ENCODE measurements at places on chromosomes 2 and 18.

DNA sequence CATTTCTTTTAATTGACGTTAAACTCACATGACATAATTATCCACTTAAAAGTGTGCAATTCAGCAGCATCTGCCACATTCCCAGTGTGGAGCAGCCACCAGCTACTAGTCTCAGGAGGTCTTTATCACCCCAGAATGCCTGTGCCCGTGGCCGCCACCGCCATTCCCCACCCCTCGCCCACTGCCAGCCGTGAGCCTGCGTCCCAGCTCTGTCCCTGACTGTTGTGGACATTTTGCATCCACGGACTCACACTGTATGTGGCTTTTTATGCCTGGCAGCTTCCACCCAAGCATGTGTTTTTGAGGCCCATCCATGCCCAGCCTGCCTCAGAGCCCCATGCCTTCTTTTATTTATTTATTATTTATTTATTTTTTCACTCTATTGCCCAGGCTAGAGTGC is 9.2 kb downstream of the BOK start:
- DNase-seq, result no peak

- DNase-seq, result no peak
Observed at GRCh38 chr2:149634103-149634502, 46.5 kb upstream of the MMADHC start.

DNA sequence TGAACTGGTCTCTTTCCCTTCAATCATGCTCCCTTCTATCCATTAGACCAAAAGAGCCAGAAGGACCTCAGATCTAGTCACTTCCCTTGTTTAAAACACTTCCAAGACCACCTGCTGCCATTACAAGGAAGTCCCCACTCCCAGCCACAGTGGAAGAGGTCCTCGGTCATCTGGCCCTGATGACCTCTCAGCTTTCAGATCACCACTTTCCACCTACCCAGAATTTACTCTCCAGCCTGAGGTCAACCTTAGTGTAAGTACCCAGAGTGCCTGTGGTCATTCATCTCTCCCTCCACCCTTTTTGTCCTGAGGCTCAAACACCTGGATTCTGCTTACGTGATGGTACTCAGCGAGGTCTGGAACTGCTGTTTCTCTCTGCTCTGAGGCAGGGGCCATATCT is 67.1 kb downstream of the MARCO start:
- DNase-seq, result no peak

- no peak for DNase-seq
Observed at GRCh38 chr18:34932792-34933466, 108.3 kb upstream of the MAPRE2 start.

DNA sequence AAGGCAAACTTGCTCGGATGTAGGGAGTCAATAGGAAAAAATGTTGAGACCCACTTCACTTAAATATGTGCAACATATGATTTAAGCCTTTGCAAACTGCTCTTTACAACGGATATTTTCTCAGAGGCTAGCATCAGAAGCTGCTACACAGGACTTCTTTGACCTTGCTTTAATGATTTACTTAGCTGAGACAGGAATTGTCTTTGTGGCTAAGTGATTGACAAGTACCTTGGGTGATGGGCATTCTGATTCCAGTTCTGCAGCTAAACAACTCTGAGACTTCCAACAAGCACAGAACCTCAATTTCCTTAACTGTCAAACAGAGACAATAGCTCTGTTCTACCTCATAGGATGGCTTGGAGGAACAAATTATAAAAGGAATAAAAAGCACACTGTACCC is 150.2 kb downstream of the NCKAP5 start:
- DNase-seq, result no peak

- peak; percentile 26 for DNase-seq
Observed at GRCh38 chr18:26479681-26480079, 68.7 kb downstream of the KCTD1 start.

DNA sequence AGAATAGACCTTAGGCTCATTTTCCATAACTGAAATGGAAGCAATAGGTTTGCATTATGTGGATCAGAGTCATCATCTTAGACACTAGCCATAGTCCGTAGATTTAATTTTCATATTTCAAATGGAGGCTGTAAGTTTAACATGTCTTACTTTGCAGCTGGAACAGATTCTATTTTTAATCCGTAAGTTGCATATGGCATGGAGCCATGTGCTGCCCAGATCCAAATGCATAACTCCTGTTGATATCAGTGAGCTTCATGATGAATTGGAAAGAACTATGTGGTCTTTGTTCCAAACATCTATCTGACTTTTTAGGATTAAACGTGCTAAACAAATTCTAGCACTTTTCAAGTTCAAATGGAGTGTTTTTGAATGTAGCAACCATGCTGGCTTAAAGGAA is 43.4 kb downstream of the MEIS1 start:
- no peak for DNase-seq

DNA sequence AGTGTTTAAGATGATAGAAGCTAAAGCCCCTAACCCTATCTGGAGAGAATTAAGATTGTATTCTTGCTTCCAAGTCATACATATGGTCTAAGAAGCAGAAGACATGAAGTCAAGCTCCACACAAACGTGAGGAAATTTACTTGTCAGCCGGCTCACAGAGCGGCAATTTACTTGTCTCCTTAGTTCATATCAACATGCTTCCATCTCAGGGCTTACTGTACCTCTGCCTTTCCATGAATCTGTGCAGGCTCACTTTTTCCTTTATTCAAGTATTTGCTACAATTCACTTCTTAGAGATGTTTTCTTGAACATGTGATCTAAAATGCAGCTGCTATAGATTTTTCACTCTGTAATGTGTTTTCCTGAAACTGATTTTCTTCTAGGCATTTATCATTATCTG is 1386.4 kb downstream of the LRP1B start:
- DNase-seq, result no peak

GRCh38 chr2:86525421-86526340 is 37.6 kb downstream of the CHMP3 start:
- DNase-seq, result no peak

DNA sequence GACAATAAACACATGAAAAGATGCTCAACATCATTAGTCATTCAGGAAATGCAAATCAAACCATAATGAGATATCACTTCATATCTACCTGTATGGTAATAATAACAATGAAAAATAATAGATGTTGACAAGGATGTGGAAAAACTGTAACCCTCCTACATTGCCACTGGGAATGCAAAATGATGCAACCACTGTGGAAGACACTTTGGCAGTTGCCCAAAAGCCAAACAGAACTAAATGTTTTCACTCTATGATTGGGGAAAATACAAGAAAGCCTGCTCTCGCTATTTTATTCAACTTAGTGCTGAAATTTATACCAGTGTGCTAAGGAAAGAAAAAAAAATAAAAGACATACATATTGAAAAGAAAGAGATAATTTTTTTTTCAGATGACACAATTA is 934.5 kb downstream of the CNTNAP5 start:
- DNase-seq, result no peak
